ENCODE measurements at places on chromosomes 3 and 15. TPM values are rescaled to one million over a fixed set of nuclear protein-coding genes. Genes with fewer than 3 reads are reported as not detected.

TSC22D2 gene
- total RNA-seq, result 39.0 TPM

KIF23 gene
- 14.9 TPM for total RNA-seq

FGF12 gene
- total RNA-seq, result 39.9 TPM

NOX5 gene
- 0.09 TPM for total RNA-seq

SMCO1 gene
- not detected for total RNA-seq

SV2B gene
- total RNA-seq, result 51.8 TPM

FRMD5 gene
- 27.9 TPM for total RNA-seq

IL17RD gene
- 29.3 TPM for total RNA-seq

SAMD7 gene
- not detected for total RNA-seq

PTX3 gene
- total RNA-seq, result 4.7 TPM

CCDC9B gene
- total RNA-seq, result 0.73 TPM

FANCD2OS gene
- total RNA-seq, result not detected

ABTB1 gene
- total RNA-seq, result 4.9 TPM

GOLGA6L1 gene
- total RNA-seq, result not detected

CADM2 gene
- total RNA-seq, result 74.3 TPM

LRRC34 gene
- total RNA-seq, result 21.1 TPM

LMLN gene
- total RNA-seq, result 15.3 TPM

GALNT15 gene
- 27.5 TPM for total RNA-seq

ANKUB1 gene
- total RNA-seq, result 0.36 TPM

SLC22A14 gene
- 0.82 TPM for total RNA-seq

ZNF774 gene
- total RNA-seq, result 6.1 TPM

GDPGP1 gene
- 10.4 TPM for total RNA-seq

GATM gene
- total RNA-seq, result 93.4 TPM

MCF2L2 gene
- total RNA-seq, result 37.1 TPM

REC114 gene
- not detected for total RNA-seq

HTR3E gene
- not detected for total RNA-seq

IL20RB gene
- 0.45 TPM for total RNA-seq

MOBP gene
- 0.73 TPM for total RNA-seq

HERC2 gene
- total RNA-seq, result 85.7 TPM

TNFAIP8L3 gene
- 3.2 TPM for total RNA-seq

ADCY5 gene
- total RNA-seq, result 23.5 TPM

VPS33B gene
- total RNA-seq, result 11.3 TPM

BCL6 gene
- 6.6 TPM for total RNA-seq

TRNT1 gene
- 35.6 TPM for total RNA-seq

All from cerebellum (tissue), 4 donors.